Epithelial cell of proximal tubule (primary cell): ENCODE measurements at places on chromosomes 2 and 18. TPM values are rescaled to one million over a fixed set of nuclear protein-coding genes. Genes with fewer than 3 reads are reported as not detected.

- no peak for DNase-seq
Observed at GRCh38 chr18:59200787-59201186, 19.2 kb upstream of the GRP start.

DSG3 gene
- not detected in 2 replicates for total RNA-seq

- DNase-seq, result no peak
Observed at GRCh38 chr18:7332452-7332851, 101.6 kb downstream of the LRRC30 start.

CYP27C1 gene
- 0.52 and 2.1 TPM in 2 replicates for total RNA-seq

DNA sequence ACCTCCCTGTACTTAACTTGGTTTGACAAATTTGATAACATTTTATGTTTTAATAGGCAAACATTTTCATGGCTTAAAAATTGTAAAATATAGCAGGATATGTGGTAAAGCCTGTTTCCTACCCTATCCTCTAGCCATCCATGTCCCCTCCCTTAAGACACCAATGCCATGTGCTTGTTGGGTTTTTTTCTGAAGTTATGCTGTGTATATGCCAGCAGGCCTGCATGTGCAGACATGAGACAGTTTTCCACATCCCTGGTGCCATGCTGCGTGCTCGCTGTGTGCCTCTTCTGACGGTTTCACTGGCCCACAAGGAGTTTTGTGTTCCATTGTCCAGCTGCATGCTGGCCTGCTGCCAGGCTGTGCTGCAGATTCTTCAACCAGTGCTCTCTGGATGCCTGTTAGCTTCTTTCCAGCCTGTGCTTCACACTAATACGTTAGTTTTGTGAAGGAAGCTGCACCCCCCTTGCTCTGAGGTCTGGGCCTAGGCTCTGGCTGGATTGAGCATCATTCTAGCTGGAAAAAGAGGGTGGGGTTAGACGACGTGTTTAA, 16.9 kb downstream of the INPP4A start:
- no peak for DNase-seq

SNORC gene
- 1.2 and 5.0 TPM in 2 replicates for total RNA-seq

- no peak for DNase-seq
Observed at GRCh38 chr2:5539282-5540165, 152.7 kb upstream of the SOX11 start.

G6PC2 gene
- total RNA-seq, result not detected in 2 replicates

M1AP gene
- total RNA-seq, result 1.7 and 2.5 TPM in 2 replicates

DNA sequence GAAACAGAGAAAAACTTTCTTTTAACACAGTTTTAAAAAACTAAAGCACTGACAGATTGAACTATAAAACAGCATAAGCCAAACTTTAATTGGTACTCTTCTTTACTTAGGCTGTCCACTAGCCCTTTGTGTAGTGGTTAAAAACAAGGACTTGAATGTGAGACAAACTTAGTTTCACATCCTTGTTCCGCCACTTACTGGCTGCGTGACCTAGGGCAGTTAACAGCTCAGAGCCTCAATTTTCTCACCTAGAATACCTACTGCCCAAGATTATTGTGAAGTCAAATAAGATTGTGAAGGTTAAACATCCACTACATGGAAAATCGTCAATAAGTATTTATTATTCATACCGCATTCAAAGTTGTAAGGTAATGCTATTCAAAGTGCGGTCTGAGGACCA, 2.0 kb downstream of the WDR35 start:
- no peak for DNase-seq

DNA sequence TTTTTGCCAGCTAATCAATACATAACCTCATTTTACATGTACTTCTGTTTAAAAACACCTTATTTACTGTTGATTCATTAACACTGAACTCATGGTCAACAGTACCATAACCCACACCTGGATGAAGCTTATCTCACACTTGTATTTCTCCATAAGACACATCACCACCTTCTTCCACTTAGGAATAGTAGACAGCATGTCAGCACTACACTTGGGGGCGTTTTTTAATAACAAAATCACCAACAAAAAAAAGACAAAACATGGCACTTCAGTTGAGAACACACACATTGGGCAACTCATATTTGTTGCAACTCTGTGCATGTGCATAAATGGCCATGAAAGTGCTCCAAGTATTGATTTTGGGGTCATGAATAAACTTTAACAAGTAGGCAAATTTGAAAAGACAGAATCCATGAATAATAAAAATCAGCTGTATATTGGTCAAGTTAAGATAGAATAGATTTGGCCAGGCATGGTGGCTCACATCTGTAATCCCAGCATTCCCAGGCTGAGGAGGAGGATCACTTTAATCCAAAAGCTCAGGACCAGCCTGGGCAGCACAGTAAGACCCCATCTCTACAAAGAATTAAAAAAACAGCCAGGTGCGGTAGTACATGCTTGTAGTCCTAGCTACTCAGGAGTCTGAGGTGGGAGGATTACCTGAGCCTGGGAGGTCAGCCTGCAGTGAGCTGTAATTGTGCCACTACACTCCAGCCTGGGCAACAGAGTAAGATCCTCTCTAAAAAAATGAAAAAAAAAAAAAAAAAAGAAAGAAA, 84.4 kb upstream of the SRD5A2 start:
- no peak for DNase-seq

GCG gene
- not detected in 2 replicates for total RNA-seq

GAD1 gene
- total RNA-seq, result 0.36 and 5.6 TPM in 2 replicates

GRCh38 chr2:231161252-231161839, 36.5 kb upstream of the HTR2B start:
- no peak for DNase-seq

DNA sequence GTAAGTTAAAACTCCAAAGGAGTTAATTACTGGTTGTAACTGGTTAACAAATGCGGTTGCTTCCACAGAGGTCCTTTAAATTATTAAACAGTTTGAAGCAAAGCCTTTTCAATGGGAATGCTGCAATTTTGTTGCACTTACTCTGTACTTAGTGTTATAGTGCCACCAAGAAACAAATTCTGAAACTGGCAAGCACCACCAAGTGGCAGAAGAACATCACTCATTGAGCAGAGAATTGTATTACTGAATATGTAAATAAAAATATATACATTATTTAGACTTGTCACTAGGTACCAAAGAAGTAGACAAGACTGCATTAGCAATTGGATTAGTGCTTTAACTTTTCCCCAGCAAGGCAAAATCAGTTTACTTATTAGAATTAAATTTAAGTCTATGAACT, 2.6 kb upstream of the TMEFF2 start:
- DNase-seq, result no peak

GRCh38 chr18:34710934-34711333, 836 bp downstream of the DTNA start:
- DNase-seq, result no peak

GRCh38 chr18:76484749-76485387, 10.2 kb downstream of the ZNF516 start:
- DNase-seq, result no peak

GRCh38 chr18:12749121-12749520, 46.3 kb downstream of the PSMG2 start:
- DNase-seq, result no peak

DNA sequence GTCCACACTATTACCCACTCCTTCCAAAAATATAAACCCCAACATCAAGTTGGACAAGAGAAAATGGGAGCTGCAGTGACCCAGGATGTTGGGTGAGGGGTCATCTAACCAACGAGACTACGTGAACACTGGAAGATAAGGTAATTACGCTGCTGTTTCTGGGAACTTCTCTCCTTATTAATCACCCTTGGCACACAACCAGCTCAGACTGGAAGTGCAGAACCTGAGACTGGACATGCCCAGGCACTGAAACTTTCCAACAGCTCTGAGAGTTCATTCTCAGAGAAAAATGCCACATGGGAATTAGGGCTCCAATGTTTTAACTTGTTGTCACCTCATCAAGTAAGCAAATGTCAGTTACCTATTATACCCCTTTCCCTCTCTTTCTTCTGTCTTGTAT, 135.3 kb downstream of the CCDC148 start:
- peak; percentile 33 for DNase-seq

RUFY4 gene
- not detected in 2 replicates for total RNA-seq

GRCh38 chr2:27747827-27748352, 23.6 kb upstream of the MRPL33 start:
- no peak for DNase-seq

SP5 gene
- 0.14 TPM in 1 of 2 replicates, not detected in the other for total RNA-seq

CXCR1 gene
- total RNA-seq, result not detected in 2 replicates

ACVR1C gene
- total RNA-seq, result 0.07 and 0.23 TPM in 2 replicates

ITPRIPL1 gene
- total RNA-seq, result 7.7 and 10.3 TPM in 2 replicates

DNA sequence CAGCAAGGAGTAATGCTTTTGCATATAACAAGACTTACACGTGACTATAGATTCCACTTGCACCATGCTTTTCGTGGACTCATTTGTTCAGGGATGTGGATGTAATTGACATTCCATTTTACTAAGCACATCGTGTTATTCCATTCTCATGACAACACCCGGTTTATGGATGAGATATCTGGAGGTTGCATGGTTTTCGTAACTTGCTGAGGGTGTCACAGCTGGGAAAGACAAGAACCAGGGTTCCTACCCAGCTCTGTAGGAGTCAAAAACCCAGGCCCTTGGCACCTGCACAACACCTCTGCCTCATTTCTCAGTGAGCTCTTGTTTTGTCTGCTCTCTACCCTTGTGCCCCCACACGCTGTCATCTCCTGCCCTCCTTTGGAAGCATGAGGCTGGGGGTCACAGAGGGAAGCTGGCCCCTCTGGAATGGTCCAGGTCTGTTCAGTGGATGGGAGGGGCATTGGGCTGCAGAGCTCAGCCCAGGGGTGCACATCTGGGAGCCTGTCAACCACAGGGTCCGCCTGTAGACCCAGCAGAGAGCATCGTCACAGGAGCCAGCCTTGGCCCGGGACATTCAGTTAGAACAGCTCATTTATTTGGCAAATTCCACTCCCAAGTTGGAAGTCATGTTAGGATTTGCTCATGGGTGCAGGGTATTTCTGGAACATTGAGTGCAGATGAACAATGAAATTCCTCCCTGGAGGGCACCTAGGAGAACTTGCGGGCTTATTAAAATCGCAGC, 120.1 kb upstream of the TWIST2 start:
- no peak for DNase-seq

DNA sequence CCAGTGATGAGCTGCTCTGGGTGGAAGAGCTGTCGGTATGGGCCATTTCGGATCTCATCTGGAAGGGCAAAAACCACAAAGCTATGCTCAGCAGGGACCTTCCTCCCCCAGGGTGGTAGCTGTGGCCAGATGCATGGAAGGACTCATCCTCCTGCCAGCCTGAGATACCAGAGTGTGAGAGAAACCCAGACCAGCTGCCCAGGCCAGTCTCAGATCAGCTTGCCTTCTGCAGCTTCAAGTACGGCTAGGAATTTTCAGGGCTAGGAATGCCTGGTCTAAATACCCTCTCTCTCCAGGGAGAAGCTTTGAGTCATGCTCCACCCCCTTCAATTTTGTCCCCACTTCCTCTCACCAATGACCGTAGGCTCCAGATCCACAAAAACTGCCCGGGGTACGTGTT, 1.4 kb upstream of the TUBA4B start:
- DNase-seq, result no peak

GRCh38 chr2:186603286-186603685, 13.4 kb downstream of the ITGAV start:
- DNase-seq, result no peak

SLC30A3 gene
- 0.29 TPM in 1 of 2 replicates, not detected in the other for total RNA-seq

FMNL2 gene
- total RNA-seq, result 25.6 and 29.7 TPM in 2 replicates

DNA sequence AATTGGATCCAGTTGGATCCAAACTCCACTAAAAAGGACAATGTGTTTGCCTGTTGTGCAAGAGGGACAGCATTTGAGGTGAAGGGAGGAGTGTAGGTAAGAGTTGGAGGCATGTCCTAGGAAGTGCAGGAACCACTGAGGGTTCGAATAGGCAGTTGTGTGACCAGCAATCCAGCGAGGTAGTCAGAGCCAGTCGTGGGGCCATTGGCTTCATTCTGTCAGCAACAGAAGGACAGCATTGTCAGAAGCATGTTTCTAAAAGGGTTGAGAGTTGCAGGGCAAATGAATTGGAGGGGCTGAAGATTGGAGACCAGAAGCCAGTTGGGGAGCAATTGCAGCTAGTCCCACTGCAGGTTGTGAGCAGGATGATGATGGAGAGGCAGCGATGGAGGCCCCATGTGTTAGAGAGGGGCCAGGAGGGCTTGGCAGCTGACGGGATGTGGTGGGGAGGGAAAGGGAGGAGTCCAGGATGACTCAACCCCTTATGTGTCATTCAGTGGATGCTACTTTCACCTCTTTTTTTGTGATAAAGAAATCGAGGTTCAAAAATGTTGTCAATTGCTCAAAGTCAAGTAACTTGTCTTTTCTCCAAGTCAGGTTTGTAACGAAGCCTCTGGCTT, 96.7 kb upstream of the SIX3 start:
- DNase-seq, result no peak

C2orf15 gene
- 2.4 and 3.7 TPM in 2 replicates for total RNA-seq

- no peak for DNase-seq
Observed at GRCh38 chr2:239874636-239875356, 150.3 kb downstream of the NDUFA10 start.

GRCh38 chr18:58695772-58696171, 24.5 kb downstream of the MALT1 start:
- DNase-seq, result no peak

DNA sequence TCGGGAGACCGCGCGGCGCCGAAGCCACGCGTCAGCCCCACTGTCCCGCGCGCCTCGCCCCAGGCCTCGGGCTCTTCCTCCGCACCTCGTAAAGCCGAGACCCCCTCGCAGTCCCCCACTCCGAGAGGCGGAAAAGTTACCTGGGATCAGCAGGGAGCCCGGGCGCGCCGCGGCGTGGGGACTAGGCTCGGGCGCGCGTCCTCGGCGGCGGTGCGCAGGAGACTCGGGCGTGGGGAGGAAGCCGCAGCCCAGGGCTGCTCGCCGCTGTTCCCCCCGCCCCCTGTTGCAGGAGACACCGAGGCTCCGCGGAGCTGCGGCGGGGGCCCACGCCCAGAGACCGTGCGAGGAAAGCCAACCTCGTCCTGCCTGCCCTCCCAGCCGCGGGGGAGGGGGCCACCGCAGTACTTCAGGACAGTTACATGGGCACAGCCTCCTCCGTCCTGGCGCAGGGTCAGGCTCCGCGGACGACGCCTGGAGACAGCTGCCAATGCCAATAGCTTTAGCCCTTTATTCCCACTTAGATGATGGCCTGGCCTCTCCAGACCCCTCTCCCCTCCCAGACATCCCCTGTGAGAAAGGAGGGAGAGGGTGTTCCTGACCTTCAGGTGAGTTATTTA, at the start of gene EPB41L3:
EPB41L3 (minus strand) TSS at position 225 of the 617 bp plus-strand sequence. CDS start 54,814 bp downstream, outside the sequence.
- DNase-seq, result no peak

DNA sequence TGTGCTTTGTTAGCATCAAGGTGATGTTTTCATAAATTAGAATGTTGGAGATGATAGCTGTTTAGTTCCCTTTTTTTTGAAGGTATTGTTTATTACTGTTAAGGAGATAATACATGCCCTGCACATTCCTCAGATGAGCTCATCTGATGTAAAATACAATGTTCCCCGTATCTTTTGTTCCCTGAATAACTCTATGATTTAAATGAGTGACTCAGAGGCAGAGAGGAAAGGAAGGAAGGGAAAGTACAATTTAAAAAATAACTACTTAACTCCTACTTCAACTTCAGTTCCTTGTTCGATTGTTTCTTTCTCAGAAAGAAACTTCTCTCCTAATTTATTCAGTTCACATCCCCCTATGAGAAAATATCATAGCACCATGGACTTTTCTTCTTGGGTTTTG, 208.7 kb downstream of the KCNE4 start:
- peak; percentile 20 for DNase-seq

- DNase-seq, result no peak
Observed at GRCh38 chr2:102224824-102225739, 38.3 kb downstream of the IL1RL2 start.
